ENCODE measurements at places on chromosomes 1 and 21.

- DNase-seq = no peak
Observed at GRCh38 chr1:115184260-115184950, 95.1 kb upstream of the TSPAN2 start.

DNA sequence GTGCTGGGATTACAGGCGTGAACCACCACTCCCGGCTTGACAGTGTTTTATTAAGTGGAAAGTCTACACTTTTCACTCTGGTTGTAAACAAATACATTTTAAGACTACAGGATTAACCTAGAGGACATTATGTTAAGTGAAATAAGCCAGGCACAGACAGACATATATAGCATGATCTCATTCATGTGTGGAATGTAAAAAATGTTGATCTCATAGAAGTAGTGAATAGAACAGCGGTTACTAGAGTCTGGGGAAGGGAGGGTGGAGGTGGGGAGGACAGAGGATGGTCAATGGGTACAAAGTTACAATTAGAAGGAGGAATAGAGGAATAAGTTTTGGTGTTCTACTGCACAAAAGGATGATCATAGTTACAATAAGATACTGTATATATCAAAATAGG is 16.9 kb downstream of the CTH start:
- DNase-seq = no peak

DNA sequence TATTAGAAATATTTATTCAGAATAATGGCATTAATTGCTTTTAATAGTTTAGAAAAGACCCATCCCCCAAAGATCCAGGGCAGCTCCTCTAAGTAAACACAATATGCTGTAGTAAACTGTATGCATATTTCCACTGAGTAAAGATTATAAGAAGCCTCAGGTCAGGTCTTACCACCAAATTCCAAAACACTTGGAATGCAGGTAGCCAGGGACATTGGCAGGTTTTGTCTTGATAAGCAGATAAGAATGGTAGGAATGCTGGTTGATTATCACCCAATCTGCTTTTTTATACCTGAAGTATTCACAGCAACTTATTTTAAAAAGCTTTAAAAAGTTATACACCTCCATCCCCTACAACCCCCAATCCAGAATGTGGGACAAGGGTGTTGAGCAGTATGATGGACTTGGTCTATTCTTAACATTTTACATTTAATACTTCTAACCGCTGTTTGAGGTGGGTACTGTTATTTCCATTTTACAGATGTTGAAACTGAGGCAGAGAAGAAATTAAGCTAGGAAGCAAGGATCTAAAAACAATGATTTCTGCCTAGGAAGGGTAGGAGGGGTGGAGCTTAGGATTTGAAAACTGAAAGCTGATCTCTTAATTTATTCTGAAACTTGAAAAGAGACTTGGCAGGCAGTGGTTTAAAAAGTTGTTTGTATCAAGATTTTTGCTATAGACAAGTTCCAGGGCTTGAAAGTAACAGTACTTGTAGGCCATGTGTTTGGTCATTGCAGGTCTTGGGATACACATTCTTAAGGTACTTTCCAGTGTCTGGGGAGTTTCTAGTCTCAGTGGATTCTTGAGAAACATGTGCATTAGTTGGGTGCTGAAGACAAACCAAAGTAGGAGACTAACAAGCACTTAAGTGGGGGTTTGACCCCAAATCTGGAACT is 15.6 kb upstream of the THEM4 start:
- no peak for DNase-seq

- no peak for DNase-seq
Observed at GRCh38 chr1:186703209-186703766, 23.1 kb upstream of the PTGS2 start.

DNA sequence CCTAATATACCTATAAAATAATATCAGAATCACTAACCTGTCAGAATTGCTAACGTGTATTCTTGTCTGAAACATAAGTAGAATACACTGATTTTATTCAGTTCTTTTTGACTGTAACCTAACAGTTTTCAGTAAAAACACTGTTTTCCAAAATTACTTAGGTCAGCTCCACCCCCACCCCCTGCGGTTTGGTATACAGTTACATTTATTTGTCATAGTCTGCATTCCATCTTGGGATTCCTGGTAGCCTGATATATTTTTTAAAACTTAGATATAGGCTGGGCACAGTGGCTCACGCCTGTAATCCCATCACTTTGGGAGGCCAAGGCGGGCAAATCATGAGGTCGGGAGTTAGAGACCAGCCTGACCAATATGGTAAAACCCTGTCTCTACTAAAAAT is 19.8 kb upstream of the ABCD3 start:
- no peak for DNase-seq

DNA sequence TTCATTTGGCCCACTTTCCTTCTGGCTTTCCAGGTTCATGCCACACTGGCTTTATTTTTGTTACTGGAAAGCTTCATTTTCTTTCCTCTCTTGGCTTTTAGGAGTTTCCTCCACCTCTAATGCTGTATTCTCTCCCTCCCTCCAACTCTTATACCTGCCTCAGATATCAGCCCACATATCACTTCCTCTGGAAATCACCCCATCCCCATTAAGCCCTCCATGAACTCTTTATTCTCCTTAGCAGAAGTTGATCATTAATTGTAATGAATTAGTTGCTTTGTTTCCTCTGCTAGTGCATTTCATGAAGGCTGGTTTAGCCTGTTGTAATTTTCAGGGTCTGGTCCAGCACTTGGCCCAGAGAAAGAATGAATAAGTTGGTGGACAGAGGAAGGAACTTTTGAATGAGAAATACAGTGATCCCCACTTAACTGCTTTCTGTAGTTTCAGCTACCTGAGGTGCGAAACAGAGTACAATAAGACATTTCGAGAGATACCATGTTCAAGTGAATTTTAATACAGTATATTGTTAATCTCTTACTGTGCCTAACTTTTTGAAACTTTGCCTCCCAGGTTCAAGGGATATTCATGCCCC is 1.7 kb downstream of the SOAT1 start:
- DNase-seq = no peak

- DNase-seq = no peak
Observed at GRCh38 chr21:42674351-42674940, 21.0 kb downstream of the PDE9A start.

GRCh38 chr21:37276377-37276776 is 9.2 kb upstream of the VPS26C start:
- DNase-seq = no peak

DNA sequence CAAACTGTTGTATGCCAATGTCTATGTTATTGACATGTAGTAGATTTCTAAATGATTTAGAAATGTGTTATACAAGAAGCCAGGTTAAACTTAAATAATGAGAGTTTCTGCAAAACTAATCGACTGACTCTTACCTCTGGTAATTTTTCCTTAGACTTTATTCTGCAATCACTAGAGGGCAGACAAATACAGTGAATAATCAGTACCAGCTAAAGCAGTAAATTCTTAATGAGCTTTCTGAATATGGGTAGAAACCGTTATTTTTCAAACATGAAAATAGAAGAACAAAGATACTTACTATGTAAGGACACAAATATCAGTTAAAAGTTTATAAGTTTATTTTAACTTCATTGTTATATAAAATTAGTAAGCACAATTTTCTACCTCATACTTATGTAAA is 97.9 kb upstream of the RGS1 start:
- no peak for DNase-seq

DNA sequence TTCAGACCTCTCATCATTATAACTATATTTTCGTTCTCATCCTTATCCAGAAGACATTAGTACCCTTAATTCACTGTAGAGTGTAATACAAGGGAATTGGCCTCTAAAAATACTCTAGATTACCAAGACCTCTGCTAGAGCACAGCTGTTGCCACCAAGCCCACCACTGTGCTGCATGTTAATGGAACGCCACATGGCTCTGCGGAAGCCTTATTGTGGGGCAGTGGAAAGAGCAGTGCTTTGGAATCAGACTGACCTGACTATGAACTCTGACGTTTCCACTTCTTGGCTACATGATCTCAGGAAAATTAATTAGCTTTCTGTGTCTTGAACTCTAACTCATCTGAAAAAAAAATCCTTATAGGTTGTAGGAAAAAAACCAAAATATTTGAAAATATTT is 222.1 kb downstream of the LMX1A start:
- DNase-seq = no peak
